CD4-positive, alpha-beta T cell (primary cell): ENCODE measurements at places on chromosomes 3 and 15.

- no peak for DNase-seq
Measured at GRCh38 chr3:148464246-148464645, 233.5 kb upstream of the AGTR1 start.

DNA sequence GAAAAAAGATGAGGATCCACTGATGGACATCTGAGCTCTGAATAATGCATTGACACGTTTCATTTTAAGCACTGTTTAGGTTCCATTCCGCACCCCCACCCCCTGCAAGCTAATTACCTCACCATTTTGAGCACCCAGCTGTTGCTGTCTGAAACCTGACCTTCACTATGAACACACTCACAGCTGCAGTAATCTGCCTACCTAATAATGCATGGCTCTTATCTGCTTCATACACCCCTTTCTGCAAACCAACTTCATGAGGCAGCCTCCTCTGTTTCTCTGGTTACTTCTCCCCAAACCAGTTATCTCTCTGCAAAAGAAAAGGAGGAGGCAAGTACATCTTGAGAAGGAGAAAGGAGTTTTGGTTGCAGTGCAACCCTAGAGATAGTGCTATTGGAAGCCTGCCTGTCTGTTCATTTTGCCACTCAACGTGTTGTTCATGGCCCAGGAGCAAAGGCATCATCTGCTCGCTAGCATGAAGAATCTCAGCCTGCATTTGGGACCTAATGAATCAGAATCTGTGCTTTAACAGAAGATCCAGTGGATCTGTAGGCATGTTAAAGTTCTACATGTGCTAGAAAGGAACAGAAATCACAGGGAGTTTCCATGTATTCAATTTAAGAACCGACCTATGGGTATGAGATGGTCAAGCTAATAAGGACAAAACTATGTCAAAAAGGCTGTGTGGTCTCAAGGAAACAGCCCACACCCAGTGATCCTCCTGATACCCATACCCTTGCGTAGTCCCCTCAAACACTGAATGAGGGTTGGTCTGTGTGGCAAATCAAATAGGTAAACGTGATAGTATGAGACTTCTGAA lies 87.2 kb downstream of the MB21D2 start:
- no peak for DNase-seq

DNA sequence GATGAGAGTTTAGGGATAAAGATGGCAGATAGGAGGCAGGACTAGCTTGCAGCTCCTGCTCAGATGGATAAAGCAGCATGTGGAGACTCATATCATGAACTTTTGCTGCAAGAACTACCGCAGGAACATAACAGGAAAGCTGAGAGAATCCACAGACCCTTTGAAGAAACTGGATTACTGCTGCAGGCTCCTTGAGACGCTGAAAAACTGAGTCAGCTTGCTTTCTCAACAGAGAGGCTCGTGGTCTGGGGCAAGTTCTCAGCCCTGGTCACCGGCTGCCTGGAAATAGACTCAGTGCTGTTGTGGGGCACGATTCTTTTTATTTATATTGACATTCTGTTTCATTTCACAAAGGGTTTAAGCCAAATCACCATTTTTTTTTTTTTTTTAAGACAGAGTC lies 28.8 kb upstream of the TRIM59 start:
- no peak for DNase-seq

DNA sequence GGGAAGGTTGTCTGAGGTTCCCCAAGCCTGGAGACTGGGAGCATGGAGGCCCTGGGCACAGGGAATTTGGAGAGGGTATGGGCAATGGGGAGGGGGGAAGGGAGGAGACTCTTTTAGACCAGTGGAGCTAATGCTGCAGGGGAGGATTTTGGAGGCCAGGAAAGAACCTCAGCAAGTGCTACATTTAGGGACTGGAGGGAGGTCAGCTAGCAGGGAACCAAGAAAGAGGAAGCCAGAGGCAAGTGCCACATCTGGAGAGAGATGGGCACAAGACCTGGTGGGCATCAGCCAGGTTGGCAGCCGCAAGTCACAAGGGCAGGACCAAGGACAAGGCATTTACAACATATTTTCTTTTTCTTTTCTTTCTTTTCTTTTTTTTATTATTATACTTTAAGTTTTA lies 20.7 kb downstream of the PLEKHO2 start:
- DNase-seq = no peak
